ENCODE measurements at places on chromosomes 6 and 20. TPM values are rescaled to one million over a fixed set of nuclear protein-coding genes. Genes with fewer than 3 reads are reported as not detected.

The BEND6 gene
- total RNA-seq = 27.1 TPM

DNA sequence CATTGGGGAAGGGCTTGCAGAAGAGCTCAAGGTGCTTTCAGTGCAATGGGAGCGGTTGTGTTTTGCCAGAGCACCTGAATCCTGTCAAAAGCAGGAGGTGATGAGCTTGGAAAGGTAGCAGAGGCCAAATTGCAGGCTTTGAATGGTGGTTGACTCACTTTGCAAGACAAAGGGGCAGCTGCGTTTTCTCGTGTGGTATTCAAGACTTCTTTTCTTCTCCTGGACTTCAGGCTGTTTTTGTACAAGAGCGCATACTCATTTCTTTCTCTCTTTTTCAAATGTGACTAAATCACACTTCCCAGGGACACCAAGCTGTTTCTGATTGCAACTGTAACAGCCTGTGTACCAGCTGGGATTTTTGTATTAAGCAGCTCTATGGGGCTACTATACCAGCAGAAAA is 32.3 kb downstream of the GHRH start:
- DNase-seq = no peak

DNA sequence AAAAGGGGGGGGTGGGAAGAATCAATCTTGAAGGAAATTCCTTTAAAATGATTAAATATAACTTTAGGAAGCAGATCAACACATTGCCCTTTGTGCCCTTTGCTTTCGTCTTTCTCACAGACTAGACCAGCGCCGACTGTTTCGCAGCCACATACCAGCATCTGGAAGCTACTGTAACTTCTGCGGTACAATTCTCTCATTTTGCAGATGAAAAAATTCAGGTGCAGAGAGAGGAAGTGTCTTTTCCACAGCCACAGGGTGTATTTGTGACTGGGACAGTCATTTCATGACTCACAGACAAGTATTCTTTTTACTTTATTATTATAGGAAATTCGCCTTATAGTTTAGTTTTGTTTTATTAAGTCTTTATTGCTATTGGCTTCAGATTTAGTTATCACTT is 84.2 kb downstream of the UST start:
- DNase-seq = no peak

- DNase-seq = no peak
These were observed 508.7 kb upstream of the CITED2 start for GRCh38 chr6:139882977-139883728.
